Pericardium fibroblast (primary cell): ENCODE measurements at places on chromosomes 2 and 18. TPM values are rescaled to one million over a fixed set of nuclear protein-coding genes. Genes with fewer than 3 reads are reported as not detected.

The BOD1L2 gene
- not detected in 2 replicates for total RNA-seq

The DUSP19 gene
- 1.3 and 1.9 TPM in 2 replicates for total RNA-seq

The RANBP2 gene
- 25.1 and 29.5 TPM in 2 replicates for total RNA-seq

The ST8SIA5 gene
- total RNA-seq = 0.09 TPM in 1 of 2 replicates, not detected in the other

The GALNT14 gene
- total RNA-seq = 0.09 TPM in 1 of 2 replicates, not detected in the other

The DYNAP gene
- total RNA-seq = not detected in 2 replicates

The RAPH1 gene
- total RNA-seq = 19.4 and 42.2 TPM in 2 replicates

The LPIN2 gene
- 15.7 and 28.6 TPM in 2 replicates for total RNA-seq

The STPG4 gene
- not detected in 2 replicates for total RNA-seq

The PAX8 gene
- total RNA-seq = 0.35 and 2.0 TPM in 2 replicates

The UGT1A3 gene
- not detected in 2 replicates for total RNA-seq
